ENCODE measurements at places on chromosomes 7 and 10.

DNA sequence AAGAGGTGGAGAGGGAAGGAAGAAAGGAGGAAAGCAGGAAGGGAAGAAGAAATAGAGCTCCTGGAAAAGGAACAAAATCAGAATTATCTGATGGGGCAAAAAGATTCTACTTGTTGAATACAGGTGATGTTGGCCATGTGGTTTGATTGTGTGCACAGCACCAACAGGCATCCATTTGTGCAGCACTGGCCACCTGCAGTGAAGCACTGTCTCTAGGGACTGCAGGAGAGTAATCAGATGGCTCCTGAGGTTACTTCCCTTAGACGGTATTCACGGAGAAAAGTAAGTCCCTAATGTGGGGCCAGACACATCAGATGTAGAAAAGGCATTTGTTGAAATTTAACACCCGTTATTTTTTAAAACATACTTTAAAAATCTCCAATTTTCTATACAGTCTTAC, 135.3 kb upstream of the VIPR2 start:
- no peak for DNase-seq

DNA sequence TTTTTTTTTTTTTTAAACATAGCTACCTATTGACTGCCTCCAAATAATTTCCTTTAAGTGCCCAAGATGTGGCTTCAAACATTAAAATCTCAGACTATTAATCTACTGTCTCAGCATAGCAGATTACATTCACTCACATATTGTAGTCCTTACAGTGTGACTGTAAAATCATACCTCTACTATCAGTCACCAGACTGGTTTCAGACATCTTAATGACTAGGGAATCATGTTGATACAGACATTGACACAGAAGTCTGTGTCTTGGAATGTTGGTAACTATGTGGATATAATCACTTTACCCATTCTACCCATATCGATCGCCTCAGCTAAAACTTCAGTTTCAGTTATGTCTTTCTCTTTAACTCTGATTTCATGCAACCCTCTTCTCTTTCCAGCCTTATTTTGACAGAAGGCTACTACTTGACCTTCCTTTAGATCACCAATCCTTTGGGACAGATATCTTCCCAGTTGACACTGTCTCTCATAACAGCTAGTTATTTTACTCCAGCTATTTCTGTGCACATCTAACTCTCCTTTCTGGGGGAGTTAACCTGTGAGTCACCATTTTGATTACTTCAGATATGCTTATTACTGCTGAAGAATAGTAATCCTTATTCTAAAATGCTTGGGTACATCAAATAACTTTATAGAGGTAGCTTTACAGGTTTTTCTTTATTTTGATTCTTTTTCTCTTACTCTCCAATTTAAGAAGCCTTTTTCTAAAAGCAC, 7.0 kb downstream of the TNKS2 start:
- no peak for DNase-seq

DNA sequence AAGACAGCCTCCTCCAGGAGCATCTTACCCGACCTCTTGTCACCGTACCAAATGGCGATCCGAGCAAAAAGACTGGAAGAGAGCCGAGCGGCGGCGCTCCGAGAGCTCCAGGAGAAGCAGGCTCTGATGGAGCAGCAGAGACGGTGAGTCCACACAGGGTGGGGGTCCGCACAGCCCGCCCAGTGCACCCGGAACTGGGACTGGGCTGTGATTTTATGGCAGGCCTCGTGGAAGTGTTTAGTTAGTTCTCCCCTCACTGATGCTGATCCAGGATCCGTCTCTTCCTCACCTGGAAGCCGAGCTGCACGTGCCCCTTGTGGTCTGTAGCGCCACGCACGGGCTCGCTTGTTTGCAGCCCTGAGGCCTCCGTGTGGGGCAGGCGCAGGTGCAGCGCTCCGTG, 19.6 kb downstream of the LRRC27 start:
- no peak for DNase-seq

- peak; percentile 91 for DNase-seq
These were observed 299.7 kb downstream of the ZEB1 start for GRCh38 chr10:31618541-31619291.

DNA sequence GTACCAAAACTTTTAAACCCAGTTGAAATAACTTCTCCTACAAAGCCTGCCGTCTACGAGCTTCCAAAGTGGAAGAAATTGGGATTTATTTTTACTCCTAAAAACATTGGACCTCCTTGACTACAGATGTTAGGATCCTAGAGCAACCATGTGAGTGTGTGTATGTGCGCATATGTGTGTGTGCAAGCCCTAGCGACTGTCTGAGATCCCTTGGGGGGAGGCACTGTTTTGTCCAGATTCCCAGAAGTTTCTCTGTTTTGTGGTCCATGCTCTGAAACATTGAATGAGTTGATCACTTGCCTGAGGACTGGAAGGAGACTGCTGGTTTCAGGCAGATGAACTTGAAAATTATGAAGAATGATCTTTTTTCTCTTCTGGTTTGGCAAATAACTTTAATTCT, 312.3 kb upstream of the ZNF32 start:
- DNase-seq: no peak
